ENCODE measurements at places on chromosomes 7 and 10.
A peak's percentile ranks its signal among the peaks of the same experiment; 100 is the strongest.

DNA sequence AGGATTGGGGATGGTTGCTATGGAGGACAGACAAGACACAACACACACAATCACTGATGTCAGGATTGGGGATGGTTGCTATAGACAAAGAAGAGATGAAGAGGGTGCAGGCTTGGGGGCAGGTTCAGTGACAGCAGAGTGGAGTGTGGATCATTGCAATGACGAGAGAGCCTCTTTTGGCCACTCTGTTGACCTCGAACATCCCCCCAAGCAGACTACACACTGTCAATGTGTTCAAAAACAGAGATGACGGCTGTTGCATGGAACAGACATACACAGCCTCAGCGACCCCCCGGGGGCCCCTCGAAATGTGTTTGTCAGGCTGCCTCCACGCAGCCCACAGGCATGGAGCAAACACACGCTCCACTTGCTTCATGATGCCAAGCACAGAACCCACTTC lies 133.0 kb downstream of the PTPRN2 start:
- DNase-seq: no peak

- no peak for DNase-seq
These were observed 14.3 kb downstream of the CHST3 start for GRCh38 chr10:71978476-71978875.

GRCh38 chr10:103493362-103493915 lies at the start of gene NEURL1:
NEURL1 (plus strand) TSS chr10:103493705; CDS start chr10:103494388, 683 bp downstream.
- DNase-seq: peak; percentile 66

DNA sequence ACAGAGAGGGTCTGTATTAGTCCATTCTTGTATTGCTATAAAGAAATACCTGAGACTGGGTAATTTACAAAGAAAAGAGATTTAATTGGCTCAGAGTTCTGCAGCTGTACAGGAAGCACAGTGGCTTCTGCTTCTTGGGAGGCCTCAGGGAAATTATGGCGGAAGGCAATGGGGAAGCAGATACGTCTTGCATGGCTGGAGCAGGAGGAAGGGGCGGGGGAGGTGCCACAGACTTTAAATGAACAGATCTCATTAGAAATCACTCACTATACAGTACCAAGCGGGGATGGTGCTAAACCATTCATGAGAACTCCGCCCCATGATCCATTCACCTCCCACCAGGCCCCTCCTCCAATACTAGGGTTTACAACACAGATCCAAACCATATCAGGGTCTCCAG lies 3.7 kb upstream of the CALU start:
- no peak for DNase-seq

DNA sequence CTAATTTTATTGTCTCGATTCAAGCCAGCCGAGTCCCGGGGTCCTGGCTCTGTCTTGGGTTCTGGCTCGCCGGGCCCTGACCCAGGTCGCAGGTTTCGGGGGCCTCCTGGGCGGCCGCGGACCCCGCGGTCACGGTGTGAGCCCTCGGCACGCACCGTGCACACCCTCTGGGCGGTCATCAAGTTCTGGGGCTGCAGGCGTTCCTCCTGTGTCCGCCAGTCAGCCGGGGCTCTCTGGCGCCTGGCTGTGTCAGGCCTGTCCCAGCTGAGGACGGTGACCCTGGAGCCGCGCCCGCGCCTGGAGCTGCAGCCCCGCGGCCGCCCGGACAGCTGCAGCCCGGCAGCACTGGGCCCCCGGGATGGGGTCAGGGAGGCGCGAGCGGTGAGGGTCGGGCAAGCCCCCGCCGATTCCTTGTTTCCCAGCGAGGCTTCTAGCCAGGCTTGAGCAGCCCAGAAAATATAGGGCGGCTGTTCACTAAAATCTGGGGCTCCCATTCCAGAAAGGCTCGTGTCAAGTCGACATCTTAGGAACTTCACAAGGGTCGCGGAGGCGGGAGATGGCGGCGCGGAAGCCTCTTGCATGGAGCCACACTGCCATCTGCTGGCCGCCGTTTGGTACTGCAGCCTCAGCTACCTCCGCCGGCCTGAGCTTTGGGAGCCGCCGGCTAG lies 4.2 kb upstream of the HOXA7 start:
- peak; percentile 94 for DNase-seq

DNA sequence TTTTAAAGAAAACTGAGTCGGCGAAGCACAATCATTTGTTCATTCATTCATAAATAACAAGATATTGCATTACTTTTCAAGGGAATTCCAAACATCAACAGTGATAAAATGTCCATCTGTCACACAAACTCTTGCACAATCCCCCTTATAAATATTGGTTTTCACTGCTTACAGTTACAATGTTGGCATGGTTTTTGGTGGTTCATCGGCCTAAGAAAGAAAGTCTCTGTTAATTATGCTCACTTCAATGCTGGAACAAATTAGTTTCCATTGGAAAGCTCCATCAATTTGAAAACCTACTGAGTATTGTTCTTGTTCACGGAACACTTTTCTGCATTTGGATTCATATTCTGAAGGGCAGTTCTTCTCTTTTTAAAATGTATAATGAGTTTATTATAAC lies 188.5 kb downstream of the JAZF1 start:
- DNase-seq: no peak

DNA sequence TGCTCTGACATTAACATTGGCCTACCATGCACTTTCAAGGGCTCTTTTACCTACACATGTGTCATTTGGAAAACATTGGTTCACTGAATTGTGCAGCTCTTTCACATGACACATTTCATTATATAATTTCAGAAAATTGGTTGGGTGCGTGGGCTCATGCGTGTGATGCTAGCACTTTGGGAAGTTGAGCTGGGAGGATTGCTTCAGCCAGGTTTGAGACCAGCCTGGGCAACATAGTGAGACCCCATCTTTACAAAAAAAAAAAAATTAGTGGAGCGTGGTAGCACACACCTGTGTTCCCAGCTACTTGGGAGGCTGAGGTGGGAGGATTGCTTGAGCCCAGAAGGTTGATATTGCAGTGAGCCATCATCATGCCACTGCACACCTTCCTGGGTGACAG lies 3.9 kb downstream of the TASOR2 start:
- no peak for DNase-seq

GRCh38 chr7:80288175-80289122 lies 153.8 kb downstream of the GNAI1 start:
- no peak for DNase-seq

DNA sequence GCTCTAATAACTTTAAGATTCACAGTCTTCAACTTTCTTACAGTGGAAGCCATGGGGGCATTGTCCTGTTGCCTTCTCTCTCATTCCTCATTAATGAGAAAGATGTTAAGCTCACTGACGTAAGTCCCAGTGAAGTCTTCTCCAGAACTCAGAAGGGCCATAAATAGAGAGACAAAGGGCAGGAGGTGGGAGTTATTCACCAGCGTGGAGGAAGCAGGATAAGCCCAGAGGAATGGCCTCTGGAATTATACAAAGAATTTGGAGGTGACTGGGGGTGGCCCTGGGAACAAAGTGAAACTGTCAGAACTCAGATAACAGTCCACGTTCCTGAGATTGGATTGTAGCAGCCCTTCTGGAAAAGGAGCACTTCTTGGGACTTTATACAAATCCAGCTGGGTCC lies 52.4 kb downstream of the SORBS1 start:
- DNase-seq: no peak

GRCh38 chr7:132211971-132212370 lies 364.3 kb downstream of the PLXNA4 start:
- no peak for DNase-seq

- DNase-seq: no peak
These were observed 47.3 kb upstream of the TES start for GRCh38 chr7:116162992-116163391.

- no peak for DNase-seq
These were observed 112.4 kb upstream of the FAM171A1 start for GRCh38 chr10:15483215-15484075.
